ENCODE measurements at places on chromosomes 5 and 9.

GRCh38 chr9:35757226-35757891 is 3.3 kb upstream of the MSMP start:
- DNase-seq = no peak

- no peak for DNase-seq
Measured at GRCh38 chr9:2257248-2257929, 242.2 kb downstream of the SMARCA2 start.

DNA sequence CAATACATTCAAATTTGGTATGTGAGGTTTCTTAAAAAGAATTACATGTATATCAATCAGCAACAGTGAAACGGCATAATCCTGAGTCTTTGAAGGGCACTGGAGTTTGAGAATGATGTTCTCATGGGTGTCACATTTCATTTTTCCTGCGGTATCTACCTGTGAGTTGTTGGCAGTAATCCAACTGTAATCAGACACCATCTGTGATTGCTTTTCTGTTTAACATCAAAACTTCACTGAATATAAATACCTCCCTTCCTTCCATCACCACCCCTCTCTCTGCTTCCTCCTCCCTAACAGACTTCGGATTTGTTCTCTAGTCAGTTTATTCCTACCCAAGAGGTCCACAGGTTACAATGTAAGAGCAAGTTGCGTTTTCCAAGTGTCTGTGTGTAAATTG is 275.2 kb upstream of the PCSK5 start:
- no peak for DNase-seq

DNA sequence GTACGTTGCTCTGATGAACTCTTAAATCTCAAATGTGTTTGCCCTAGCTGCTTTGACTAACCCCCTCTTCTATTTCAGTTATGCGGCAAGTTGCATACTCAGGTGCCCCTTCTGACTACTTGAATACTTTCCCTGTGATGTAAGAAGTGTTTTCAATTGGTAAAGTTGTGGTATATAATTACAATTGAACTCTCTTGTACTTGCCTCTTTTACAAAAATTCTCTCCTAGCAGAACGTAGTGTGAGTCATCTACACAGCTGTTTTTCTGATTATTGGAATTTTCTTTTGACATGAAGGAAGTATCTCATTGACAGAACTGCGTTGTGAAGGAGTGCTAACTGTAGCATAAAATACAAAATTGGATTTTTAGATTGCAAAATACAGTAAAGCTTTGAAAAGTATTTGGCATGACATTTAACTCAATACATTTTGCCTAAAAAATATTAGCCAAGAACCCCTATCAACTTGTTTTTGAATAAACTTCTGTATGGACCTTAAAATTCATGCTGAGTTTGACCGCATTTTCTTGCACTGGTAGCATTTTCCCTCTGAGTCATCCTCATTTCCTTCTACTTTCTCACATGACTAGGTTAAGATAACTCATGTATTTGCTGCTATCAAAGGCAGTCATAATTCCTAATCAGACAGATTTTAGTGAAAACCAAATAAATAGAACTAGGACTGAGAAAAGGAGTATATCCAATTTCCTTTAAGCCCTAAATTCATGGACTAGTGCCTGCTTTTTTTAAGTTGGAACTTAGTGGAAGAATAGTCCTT is 6.3 kb downstream of the CRHBP start:
- no peak for DNase-seq

- no peak for DNase-seq
Measured at GRCh38 chr5:83567741-83568140, 96.2 kb downstream of the VCAN start.

DNA sequence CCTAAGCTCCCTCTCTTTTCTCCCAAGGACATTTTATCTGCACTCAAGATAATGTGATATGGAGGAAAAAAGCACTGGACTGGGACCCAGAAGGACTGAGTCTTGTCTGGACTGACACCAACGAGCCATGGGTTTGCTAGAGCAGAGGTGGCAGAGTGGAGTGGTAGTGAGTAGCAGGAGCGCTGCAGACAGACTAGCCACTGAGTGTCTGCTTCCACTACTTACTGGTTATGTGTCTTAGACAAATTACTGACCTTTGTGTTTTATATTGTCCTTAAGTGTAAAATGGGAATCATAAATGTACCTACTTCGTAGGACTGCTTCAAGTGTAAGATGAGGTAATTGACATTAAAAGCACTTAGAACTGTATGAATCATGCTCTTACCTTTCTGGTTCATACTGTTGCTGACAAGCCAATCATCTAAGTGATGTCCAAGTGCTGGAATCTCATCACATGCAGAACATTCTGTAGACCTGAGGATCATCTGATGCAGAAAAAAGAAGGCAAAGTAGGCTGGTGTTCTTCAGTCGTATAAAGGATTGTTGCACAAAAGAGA is 12.5 kb upstream of the PRLR start:
- DNase-seq = no peak

GRCh38 chr9:22064957-22065356 is 55.9 kb upstream of the CDKN2B start:
- DNase-seq = no peak

- no peak for DNase-seq
Measured at GRCh38 chr5:72848474-72849428, 32.3 kb downstream of the TNPO1 start.

GRCh38 chr5:80764786-80765185 is 110.0 kb upstream of the DHFR start:
- DNase-seq = no peak

- no peak for DNase-seq
Measured at GRCh38 chr5:93017849-93018248, 563.2 kb downstream of the NR2F1-AS1 start.

DNA sequence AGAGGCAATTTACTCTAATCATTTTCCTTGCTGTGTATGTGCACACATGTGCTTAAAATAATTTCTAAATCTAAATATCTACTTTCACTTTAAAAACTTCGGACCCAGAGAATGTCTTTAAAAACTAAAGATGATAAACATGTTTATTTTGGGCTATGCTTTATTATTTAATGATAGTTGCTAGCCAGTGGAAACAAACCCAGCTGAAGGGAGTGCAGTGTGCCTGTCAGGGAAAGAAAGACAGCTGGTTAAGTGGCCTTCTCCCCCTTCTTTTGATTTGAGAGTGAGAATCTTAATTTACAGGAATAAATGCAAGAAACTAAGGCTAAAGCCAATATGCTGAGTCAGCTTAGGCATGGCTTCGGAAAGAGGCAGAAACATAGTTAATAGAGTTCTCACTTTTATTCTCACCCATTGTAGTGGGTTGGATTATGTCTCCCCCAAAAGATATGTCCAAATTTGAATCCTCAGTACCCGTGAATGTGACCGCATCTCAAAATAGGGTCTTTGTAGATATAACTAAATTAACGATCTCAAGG is 111.4 kb downstream of the DCP2 start:
- no peak for DNase-seq

DNA sequence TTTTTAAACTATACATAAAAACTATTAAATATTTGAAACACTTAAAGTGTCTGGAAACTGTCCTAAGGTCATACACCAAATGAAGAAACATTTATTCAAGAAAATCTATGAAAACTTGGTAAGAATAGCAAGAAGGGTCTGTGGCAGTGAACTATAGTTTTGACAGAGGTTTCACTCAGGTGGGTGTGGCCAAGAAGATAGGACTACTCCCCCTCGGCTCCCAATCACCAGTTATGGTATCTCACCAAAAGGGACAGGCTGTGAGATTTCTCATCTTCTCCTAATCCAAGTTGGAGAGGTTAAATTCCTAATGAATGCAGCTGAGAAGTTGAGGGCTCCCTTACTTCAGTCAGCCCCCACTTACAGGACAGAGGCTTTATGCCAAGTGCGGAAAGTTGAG is 2.9 kb downstream of the ARSK start:
- DNase-seq = no peak

All from stimulated activated CD8-positive, alpha-beta memory T cell treated with anti-CD3 and anti-CD28 coated beads, Interleukin-7, amount 100 ng/mL, for 1 hour (primary cell).